Activated naive CD4-positive, alpha-beta T cell treated with anti-CD3 and anti-CD28 coated beads, Interleukin-2, amount 50 U/mL, for 72 hours (primary cell): ENCODE measurements at places on chromosomes 7 and 10. TPM values are rescaled to one million over a fixed set of nuclear protein-coding genes. Genes with fewer than 3 reads are reported as not detected.

DNA sequence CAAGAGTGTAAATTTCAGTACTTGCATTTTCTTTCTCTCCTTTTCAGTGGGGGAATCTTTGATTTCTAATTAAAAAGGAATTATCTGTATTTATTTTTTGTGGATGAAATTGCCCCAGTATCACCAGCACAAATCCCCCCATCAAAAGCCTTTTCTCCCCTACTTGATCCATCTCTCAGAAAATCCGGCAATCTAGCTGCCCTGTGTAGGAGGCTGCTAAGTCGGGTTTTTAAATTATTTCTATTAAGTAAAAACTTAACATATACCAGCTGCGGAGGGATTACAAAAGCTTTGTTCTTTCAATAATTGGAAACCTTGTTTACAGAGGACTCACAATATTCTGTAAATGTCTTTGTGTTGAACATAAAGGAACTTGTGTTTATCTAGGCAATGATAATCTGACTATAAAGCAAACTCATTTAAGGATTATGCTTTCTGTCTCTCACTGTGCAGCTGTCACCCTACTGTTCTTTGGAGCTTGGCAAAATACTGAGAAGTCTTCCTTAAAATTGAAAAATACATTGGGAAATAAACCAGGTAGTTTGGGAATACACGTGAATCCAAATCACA lies 177.4 kb upstream of the PRR15 start:
- no peak for DNase-seq

GRCh38 chr10:123390332-123390731 lies 236.1 kb downstream of the BUB3 start:
- DNase-seq: no peak

GRCh38 chr7:3835109-3835508 lies 534.1 kb downstream of the SDK1 start:
- DNase-seq: no peak

GRCh38 chr7:117072620-117073118 lies 119.4 kb downstream of the ST7 start:
- DNase-seq: no peak

Gene HOXA9
- not detected for total RNA-seq

DNA sequence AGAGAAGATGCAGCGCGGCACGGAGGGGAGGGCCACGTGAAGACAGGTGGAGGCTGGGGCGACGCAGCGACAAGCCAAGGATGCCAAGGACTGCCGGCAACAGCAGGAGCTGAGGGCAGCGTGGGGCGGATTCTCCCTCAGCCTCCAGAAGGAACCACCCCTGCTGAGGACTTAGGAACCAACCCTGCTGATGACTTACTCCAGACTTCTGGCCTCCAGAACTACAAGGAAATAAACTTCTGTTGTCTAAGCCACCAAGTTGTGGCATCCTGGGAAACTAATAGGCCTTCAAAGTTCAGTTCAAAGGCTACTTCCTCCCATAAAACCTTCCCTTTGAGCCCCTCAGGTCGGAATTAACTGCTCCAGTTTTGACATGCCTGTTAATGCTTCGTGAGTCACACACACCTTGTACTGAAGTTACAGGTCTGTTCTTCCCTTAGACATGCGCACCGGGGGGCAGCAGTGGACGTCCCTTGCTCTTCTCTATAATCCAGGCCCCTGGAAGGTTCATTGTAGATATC lies 88.4 kb upstream of the RHEB start:
- no peak for DNase-seq

DNA sequence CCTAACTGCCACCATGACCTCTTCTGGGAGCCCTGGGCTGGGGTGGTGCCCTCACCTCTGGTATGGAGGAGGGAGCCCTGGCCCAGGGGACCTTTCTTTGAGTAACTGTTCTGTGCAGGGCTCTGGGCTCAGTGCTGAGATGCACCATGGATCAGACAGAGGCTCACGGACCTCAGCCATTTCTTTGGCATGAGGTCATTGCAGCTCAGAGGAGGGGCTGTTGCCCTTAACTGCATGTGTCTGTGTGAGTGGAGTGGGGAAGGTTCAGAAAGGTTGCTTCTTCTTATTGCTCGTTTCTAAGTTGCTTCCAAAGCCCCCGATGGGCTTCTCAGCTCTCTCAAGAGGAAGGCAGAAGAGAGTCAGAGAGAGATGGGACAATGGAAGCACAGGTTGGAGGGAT lies 233.9 kb downstream of the RPS24 start:
- no peak for DNase-seq

- DNase-seq: no peak
These were observed 248.0 kb upstream of the TCERG1L start for GRCh38 chr10:131559450-131559911.

DNA sequence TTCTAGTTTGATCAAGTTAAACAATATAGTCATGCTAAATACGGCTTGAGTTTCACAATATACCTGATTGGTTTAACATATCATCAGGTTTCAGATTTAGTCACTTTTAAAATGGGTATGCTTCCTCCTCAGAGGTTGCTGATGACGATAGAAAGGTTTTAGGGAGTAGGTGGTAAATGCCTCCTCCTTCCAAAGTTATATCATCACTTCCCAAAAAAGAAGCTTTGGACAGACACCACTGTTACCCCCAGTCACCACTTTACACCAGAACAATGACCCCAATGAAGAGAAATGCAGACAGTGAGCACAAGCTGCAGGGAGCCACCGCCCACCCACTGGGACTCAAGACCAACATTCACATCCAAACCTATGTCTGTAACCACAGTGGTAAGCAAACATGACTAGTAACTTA lies 244.6 kb downstream of the SORCS1 start:
- no peak for DNase-seq

DNA sequence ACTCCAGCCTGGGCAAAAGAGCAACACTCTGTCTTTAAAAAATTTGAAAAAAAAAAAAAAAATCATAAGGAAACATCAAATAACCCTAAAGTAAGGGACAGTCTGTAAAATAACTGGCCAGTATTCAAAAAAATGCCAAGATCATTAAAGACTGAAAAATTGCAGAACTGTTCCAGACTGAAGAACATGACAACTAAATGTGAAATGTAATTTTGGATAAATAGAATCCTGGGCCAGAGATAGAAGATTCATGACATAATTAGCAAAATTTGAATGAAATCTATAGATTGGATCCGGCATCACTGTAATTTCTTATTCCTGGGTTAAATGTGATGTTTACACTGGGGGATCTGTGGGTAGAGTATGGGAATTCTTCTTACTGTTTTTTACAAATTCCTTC lies 3.0 kb downstream of the PSPH start:
- no peak for DNase-seq

GRCh38 chr7:1344981-1345701 lies 112.5 kb downstream of the UNCX start:
- DNase-seq: no peak

- DNase-seq: no peak
These were observed 48.7 kb downstream of the CALML3 start for GRCh38 chr10:5573319-5573950.

DNA sequence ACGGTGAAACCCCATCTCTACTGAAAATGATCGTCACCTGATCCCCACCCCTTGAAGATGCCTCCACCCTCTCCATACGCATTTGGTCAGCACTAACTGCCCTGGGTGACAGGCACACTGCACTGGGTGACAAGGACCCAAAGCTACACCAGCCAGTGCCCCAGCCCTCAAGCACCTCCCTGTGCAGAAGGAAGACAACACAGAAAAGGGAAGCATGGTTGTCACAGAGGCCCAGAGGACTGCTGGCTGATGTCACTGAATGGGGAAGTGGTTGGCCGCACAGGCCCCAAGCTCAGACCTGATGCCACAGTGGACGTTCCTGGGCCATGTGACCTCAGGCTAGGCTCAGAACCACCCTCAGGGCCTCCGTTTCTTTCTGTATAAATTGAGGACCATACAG lies 4.2 kb upstream of the PILRA start:
- no peak for DNase-seq

DNA sequence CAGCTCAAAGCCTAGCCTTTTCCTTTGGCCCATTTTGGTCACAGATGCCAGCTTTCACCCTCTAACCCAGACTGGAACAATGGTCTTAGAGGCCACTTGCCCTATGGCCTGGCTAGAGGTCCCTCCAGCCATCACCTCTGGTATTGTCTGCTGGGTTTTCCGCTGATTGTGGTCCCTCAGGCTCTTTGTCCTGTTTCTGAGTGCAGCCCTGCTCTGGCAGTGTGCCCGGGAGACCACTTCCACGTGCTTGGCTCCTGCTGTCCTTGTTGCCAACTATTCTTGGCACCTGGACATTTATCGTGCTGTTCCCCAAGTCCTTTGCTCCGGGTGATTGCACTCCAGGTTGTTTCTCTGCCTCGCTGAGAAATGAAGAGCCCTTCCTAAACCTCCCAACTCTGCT lies 53.3 kb upstream of the FAM180A start:
- DNase-seq: no peak

Gene IQUB
- total RNA-seq: 0.34 TPM

DNA sequence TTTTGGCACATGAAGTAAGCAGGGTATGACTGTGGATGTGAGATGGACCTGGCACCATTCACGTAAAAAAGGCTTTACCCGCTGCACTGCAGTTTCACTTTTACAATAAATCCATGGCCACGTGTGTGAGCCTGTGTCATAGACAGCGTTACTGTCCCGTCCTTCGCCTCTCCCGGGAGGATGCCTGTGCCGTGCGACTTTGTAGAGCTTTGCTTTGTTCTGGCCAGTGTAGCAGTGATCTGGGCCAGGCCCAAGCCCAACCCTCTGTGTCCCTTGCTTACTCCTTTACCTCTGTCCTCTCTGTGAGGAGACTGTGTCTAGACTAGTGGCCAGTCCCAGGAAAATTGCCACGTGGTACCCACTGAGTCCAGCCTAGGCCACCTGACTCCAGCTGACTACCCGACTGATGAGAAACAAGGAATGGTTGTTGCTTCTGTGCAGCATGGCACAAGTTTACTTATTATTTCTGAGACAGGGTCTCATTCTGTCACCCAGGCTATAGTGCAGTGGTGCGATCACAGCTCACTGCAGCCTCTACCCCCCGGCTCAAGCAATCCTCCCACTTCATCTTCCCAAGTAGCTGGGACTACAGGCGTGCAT lies 48.1 kb downstream of the JAKMIP3 start:
- DNase-seq: peak; percentile 26

GRCh38 chr10:8677642-8678041 lies 623.2 kb downstream of the GATA3 start:
- no peak for DNase-seq

Gene TCERG1L
- 0.68 TPM for total RNA-seq

GRCh38 chr7:157395206-157395605 lies 58.4 kb downstream of the DNAJB6 start:
- no peak for DNase-seq

DNA sequence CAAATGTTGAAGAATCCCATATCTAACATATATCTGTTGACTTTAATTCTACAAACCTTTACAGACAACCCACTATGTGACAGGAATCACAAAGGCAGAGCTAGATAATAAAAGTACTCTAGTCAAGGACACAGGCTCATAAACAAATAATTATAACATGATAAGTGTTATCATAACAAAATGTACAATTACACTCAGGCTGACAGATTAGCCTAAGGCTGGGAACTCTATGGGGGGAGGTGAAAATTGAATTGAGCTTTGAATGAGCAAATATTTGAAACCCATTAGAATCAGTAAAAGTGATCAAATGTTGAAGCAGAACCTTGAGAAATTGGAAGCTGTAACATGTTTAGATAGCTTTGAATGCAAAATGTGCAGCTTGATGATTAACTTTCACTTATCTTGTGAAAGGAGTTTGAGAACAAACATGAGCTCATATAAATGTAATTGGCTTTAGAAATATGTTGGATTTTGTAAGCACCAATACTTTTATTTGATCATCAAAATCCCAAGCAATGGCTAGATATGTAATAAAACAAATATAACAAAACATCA lies 970.2 kb downstream of the SORCS3 start:
- DNase-seq: no peak

GRCh38 chr10:6228010-6228511 lies 25.3 kb downstream of the PFKFB3 start:
- DNase-seq: no peak

DNA sequence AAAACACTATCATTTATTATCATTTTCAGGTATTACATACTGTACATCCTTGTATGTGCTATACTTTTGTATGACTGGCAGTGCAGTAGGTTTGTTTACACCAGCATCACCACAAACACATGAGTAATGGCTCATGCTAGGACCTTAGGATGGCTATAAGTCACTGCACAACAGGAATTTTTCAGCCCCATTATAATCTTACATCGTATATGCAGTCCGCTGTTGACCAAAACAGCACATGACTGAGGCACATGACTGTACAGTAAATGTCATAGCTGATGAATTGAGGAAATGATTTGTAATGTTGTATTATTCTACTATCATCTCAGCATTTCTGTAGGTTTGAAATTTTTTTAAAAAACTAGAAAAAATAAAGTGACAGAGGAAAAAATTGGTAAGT lies 38.6 kb downstream of the BPGM start:
- DNase-seq: no peak

- no peak for DNase-seq
These were observed 139.6 kb upstream of the SORCS3 start for GRCh38 chr10:104501449-104501848.

Gene AKR1C4
- total RNA-seq: not detected

DNA sequence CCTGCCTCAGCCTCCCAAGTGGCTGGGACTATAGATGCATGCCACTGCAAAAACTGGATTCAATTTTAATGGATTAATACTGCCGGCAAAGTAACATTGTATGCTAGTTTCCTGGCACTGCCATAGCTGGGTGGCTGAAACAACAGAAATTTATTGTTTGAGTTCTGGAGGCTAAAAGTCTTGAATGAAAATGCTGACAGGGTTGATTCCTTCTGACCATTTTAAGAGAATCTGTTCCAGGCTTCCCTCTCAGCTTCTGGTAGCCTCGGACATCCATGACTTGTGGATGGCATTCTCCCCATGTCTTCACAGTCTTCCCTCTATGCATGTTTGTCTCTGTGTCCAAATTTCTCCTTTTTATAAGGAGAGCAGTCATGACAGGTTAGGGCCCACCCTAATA lies 87.3 kb upstream of the ARID5B start:
- DNase-seq: no peak

Gene PWWP2B
- 4.3 TPM for total RNA-seq

Gene CREB5
- not detected for total RNA-seq

- no peak for DNase-seq
These were observed 813.0 kb downstream of the TYW1 start for GRCh38 chr7:67809586-67809985.

GRCh38 chr7:134255814-134256213 lies 60.9 kb downstream of the SLC35B4 start:
- DNase-seq: no peak

DNA sequence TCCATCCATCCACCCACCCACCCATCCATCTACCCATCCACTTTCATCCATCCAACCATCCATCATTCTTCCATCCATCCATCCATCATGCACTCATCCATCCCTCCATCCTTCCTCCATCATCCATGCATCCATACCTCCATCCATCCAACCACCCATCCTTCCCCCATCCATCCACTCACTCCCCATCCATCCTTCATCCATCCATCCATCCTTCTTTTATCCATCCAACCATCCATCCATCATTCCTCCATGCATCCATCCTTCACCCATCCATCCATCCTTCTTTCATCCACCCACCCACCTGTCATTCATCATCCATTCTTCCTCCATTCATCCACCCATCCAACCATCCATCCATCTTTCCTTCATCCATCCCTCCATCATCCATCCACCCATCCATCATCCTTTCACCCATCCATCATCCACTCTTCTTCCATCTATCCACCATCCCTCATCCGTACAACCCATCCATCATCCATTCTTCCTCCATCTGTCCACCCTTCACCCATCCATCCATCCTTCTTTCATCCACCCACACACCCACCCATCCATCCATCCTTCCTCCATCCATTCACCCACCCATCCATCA lies 428.2 kb downstream of the DNAJB6 start:
- no peak for DNase-seq
